ENCODE measurements at places on chromosomes 5 and 9.

DNA sequence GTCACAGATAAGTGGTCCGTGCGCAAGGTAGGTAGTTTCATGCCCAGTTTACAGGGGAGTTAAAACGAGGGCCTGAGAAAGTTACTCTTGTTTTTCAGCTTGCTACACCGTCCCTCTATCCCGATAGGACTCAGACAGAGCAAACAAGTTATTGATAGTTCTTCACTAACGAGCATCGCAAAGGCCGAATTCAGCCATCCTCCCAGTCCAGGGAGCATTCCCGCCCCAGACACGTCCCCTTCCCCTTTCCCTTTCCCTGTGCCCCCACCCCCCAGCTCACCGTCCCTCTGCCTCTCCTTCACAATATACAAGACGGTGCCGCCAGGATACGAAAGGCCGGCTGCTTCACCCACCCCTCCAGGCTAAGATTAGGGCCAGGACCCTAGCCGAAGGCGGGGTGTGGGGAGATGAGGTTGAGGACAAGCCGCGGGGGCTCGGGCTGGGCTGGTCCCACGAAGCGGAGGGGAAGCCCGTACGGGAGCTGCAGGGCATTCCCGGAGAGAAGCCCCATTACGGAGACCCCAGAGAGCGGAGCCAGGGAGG is 599 bp downstream of the KIAA1191 start:
- DNase-seq: peak; percentile 50

GRCh38 chr5:75734913-75735789 is 17.9 kb upstream of the POC5 start:
- peak; percentile 73 for DNase-seq

DNA sequence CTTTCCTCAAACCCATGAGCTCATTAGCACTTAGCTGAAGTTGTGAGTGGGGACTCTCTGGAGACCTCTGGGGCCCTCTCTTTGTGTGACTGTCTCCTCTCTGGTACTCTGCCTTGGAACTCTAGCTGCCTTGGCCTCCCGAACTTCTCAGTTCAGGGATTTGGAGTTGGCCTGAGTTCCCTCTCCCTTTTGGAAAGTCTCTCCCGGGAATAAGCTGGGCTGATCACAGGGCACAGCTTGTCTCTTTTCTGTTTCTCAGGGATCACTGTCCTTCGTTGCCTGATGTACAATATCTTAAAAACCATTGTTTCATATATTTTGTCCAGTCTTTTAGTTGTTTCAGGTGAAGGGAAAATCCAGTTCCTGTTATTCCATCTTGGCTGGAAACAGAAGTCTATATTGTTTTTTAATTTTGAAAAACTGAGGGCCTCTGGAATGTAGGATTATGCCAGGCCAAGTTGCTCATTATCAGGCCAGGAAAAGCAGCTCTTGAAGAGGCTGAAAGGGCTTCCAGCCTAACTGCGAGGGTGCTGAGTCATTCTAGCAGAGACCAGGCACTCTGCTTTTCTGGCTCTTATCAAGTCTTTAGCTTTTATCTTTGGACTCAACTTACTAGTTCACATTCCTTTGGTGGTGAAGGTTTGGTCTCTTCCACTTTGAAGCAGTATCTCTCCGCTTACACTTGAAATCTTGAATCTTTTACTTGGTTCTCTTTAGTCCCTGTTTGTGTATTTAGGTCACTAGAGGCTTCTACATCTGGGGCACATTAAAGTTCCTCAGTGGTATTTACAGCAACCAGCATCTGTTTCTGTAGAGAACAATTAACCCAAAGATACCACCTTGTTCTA is 8.4 kb upstream of the RGS3 start:
- DNase-seq: peak; percentile 96

GRCh38 chr9:105341434-105342146 is 97.1 kb downstream of the SLC44A1 start:
- DNase-seq: no peak

- no peak for DNase-seq
These were observed 214.6 kb downstream of the PDE4D start for GRCh38 chr5:59678943-59679342.

DNA sequence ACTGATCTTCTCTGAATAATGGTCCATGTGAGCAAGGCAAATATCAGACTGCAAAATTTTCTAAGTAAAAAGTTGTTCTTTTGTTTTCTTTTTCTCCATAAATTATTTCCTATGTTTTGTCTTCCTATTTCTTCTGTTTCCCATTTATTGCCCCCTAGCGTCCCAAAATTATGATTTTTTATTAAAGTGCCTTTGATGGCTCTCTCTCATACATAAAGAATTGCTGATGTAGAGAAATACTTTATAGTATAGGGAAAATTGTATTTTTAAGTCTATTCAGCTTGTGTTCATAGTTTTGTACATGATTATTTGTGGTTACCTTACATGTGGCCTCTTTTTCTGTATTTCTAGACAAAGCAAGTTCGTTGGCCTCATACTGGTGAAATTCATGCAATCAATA is 1031.2 kb downstream of the EFNA5 start:
- DNase-seq: no peak

- peak; percentile 56 for DNase-seq
These were observed 19.2 kb upstream of the SHB start for GRCh38 chr9:38088006-38088925.

- DNase-seq: no peak
These were observed 197.7 kb downstream of the MCTP1 start for GRCh38 chr5:95086927-95087815.

Data from mesendoderm (in vitro differentiated cells).